Stimulated activated CD4-positive, alpha-beta T cell treated with anti-CD3 and anti-CD28 coated beads, Interleukin-15, amount 100 ng/mL, for 24 hours (primary cell): ENCODE measurements at places on chromosomes 4 and X.

DNA sequence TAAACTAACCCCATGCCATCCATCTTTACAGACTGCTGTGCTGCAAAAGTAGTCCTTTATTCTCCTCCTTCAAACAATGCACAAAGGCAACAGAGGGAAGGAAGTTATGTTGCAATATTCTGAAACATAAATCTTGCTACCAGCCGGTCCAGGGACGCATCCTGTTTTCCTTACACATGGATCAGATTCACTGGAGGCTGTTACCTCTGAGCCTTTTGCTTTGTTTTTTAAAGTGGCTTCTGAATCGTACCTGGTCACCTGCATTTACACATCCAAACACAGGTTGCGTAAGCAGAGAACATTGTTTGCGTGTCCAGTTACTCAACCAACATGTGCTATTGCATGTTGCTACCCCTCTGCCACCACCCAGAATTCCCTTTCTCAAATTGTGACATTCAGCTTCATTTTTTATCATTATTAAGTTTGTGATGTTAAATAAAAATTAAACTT is 8.8 kb downstream of the PPARGC1A start:
- no peak for DNase-seq

DNA sequence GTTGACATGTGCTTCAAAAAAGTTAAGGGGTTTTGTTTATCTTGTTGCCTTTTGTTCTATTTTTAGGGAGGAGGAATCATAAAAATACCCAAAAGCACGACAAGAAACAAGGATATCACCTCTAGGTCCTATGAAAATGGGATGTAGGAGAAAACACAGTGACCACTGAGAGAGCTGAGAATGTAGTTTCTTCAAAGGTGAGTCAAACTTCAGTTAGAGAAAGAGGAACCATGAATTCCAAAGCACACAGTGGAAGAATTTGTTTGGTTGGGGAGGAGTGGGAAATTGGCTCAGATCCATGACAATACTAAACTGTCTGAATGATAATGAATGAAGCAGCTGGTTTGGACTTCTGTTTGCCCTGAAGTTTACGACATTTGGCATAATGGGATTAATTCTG is 19.1 kb upstream of the FRYL start:
- no peak for DNase-seq

GRCh38 chr4:168491563-168491962 is 5.3 kb upstream of the PALLD start:
- DNase-seq = no peak

DNA sequence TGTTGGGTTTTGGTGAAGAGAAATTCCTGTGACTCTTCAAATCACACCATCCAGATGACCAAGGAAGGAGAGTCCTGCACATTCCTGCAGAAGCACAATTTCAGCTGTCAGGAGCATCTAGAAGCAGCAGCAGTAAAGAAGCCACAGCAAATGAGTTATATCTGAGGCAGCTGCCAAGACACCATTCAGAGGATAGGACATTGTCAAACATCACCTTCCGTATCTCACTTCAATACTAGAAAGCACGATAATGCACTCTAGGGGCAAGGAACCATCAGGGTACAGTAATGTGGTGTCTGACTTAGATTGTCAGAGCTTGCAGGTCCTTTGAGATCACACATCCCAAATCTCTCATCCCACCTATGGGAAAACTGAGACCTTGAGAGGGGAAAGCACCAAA is 134.5 kb downstream of the COL4A6 start:
- DNase-seq = no peak

DNA sequence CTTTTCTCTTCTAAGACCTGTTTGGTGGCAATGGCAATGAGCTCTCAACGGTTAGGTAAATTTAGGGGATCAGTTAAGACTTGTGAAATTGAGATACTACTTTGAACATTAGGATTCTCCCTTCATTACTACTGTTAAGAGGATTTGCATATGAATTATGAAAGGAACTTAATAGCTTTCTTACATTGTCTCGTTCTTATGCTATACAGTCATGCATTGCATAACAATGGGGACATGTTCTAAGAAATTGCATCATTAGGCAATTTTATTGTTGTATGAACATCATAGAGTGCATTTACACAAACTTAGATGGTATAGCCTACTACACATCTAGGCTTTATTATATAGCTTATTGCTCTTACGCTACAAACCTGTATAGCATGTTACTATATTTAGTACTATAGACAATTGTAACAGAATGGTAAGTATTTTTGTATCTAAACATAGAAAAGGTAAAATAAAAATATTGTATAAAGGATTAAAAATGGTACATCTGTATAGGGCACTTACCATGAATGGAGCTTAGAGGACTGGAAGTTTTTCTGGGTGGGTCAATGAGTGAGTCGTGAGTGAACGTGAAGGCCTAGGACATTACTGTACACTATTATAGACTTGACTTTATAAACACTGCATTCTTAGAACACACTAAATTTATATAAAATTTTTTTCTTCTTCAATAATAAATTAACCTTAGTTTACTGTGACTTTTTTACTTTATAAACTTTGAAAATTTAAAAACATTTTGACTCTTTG is 62.5 kb downstream of the PAQR3 start:
- DNase-seq = no peak

GRCh38 chr4:6929812-6930464 is 20.3 kb downstream of the TBC1D14 start:
- DNase-seq = no peak

GRCh38 chr4:128388352-128388630 is 100.7 kb upstream of the PGRMC2 start:
- no peak for DNase-seq

- DNase-seq = no peak
These were observed at the start of gene C4orf46 for GRCh38 chr4:158671665-158671914. TSS of gene C4orf46 (minus strand) at chr4:158671887. CDS start at chr4:158671801, 86 bp downstream.

DNA sequence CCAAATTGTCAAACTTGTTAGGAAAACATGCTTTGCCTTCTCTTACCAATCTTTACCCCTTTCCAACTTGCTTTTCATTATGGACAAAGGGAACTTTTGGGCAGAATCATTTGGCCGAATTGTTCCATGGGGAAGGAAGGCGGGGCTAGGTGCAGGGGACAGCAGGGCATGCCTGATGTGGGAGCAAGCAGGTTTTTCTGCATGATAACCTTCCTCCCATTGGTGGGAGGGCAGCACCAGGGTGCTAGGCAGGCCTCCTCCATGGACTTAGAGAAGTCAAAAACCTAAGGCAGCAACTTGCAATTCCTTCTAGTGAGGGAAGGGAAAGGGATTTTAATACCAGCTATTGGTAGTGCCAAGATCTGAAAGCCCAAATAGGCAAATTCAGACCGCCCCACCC is 260.5 kb downstream of the MAPK10 start:
- DNase-seq = no peak

DNA sequence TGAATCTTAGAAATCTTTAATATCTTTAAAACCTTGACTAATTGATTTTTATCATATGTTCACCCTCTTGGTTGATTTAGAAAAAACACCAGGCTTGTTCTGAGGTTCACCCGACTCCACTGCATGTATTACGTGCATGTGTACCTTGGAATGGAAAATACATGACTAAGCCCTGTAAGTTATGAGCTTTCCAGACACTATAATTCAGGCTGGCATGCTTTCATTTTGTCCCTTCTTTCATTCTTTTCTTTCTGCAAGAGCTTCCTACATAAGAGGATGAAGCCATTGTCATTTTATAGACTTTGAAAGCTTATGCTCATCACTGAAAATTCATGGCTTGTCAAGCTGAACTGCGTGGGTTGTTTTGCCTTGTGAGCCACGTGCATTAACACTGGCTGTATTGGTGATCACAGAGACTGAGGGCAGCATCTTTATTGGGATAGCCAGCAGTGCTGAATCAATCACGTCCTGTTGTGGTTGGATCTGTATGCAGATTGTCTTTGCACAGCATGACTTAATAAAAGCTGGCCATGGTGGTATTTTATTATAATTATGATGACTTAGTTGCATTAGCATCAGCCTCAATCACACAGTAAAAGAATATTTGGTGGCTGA is 141.9 kb downstream of the SLIT2 start:
- no peak for DNase-seq
